NCI-H774 (cell line): ENCODE measurements at places on chromosomes 2 and 18.
A peak's percentile ranks its signal among the peaks of the same experiment; 100 is the strongest.

DNA sequence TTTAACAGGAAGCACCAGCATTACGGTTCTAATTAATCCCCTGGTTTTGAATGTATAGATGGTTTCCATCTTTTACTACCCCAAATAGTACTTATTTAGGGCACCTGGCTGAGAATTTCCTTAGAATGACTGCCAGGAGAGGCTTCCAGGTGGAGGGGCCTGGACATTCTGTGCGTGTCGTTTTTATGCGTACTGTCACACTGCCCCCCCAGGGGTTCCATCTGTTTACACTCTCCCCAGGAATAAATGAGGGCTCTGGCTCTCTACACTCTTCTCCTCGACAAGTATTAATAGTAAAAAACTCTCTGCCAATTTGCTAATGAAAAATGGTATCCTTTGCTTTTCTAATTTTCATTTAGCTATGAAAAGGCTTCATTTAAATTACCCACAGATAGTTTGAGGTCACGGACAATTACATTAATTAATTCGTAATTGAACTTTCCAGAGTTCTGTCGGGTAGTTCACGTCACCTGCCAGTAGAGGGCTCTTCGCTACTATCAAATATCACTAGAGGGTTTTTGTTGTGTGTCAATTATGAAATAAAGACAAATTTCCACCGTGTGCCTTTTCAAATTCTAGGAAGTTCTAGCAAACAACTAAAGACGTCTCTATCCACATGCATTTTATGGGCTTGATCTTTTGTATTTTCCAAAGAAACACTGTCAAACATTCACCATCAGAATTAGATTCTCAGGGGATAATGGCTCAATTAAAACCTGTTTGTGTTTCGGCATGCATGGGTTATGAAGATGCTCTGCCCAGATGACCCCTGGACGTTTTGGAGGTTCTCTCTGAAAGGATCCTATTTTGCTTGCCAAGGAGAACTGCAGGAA is 88.8 kb upstream of the ASB18 start:
- peak; percentile 34 for DNase-seq

- peak; percentile 46 for DNase-seq
Observed at GRCh38 chr2:206836722-206837121, 71.3 kb downstream of the FASTKD2 start.

- DNase-seq: no peak
Observed at GRCh38 chr18:69358212-69358895, 42.3 kb upstream of the DOK6 start.

- DNase-seq: peak; percentile 68
Observed at GRCh38 chr2:226802573-226802972, 3.0 kb upstream of the IRS1 start.

- DNase-seq: no peak
Observed at GRCh38 chr2:239158641-239159475, 242.0 kb downstream of the HDAC4 start.

- no peak for DNase-seq
Observed at GRCh38 chr2:132448771-132449170, 32.2 kb downstream of the GPR39 start.

DNA sequence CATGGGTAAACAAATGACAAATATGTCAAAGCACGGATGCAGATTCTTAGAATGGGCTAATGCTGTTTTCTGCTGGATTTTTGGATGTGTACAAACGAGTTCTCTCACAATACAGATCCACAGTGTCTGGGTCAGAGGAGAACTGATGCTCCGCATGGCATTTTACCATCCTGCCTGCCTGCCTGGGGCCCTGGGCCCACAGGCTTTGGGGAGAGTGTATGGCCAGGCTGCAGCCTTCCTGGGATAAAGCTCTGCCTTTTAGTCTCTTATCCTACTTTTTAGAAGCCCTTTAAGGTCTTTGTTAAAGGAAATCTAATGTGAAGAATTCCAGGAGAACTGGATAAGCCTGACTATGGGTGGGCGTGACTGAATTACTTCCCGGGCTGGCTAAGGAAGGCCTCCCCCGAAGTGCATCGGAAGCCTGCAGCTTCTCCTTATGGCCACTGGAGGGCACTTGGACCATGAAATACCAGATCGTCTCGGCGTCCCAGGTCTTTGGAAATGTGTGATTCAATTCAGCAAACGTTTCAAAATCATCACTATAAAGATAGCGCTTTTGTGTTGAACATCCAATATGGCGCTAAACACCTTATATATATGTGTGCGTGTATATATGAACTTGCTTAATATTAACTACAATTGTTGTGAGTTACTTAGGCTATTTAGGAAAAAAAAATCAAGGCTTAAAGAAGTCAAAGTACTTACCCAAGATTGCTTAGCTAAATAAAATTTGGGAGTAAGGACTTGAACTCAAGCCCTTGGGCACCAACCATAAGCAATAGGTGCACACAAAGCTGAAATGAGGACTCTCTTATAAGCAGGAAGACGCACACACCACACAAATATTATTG is 15.2 kb upstream of the DNPEP start:
- peak; percentile 56 for DNase-seq

DNA sequence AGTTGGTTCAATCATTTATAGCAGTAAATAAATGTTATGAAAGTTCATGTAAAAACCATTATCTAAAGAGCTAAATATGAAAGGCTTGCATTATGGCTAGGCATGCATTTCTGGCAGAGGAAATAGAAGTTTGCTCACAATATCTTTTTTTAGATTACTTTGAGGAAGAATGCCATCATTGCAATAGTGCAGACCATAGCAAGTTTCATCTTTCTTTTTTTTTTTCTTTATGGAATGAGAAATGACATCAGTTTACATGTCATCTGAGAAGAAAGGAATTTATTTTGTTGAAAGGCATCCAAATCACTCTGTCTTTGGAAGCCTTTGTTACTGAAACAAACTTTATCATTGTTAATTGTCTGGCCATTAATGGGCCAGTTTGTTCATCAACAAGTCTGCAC is 74.5 kb upstream of the NCKAP5 start:
- DNase-seq: no peak

GRCh38 chr2:39431592-39432316 is 5.3 kb downstream of the MAP4K3 start:
- DNase-seq: no peak

GRCh38 chr2:238106339-238106697 is 6.2 kb downstream of the ESPNL start:
- no peak for DNase-seq

GRCh38 chr2:216391401-216391800 is 19.1 kb upstream of the MARCHF4 start:
- DNase-seq: no peak

GRCh38 chr2:8676921-8677645 is 4.8 kb upstream of the ID2 start:
- peak; percentile 62 for DNase-seq

DNA sequence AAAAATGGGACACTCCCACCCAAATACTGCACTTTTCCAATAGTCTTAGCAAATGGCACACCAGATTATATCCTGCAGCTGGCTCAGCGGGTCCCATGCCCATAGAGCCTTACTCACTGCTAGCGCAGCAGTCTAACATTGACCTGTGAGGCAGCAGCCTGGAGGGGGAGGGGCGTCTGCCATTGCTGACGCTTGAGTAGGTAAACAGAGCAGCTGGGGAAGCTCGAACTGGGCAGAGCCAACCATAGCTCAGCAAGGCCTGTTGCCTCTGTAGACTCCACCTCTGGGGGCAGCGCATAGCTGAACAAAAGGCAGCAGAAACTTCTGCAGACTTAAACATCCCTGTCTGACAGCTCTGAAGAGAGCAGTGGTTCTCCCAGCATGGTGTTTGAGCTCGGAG is 110.4 kb downstream of the CTIF start:
- peak; percentile 61 for DNase-seq

DNA sequence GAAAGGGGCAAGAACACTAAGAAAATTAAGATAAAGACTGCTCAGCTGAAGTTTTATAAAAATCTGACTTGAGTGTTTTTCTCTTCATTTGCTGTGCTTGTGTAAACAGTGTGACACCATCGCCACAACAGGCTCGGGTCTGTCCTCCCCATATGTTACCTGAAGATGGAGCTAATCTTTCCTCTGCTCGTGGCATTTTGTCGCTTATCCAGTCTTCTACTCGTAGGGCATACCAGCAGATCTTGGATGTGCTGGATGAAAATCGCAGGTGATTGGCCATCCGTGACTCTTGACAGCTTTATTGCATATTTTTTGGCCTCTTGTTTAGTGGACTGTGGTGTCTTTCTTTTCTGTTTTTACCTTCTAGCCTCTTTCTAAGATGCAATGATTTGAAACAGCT is 22.1 kb downstream of the MFF start:
- no peak for DNase-seq

DNA sequence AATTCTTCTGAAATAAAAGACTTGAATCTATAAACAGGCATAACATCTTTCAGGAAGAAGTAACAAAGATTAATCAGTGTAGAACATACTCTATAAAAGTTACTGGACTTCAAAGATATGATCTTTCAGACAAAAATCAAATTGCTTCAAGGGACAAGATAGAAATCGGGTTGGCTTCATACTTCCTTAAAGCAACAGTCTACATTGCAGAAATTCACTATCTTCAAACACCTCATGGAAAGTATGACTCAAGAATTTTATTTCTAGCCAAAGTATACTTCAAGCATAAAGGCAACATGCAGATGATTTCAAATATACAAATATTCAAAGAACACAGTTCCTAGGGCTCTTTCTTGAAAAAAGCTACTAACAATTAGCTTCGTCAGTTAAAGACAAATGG is 240.7 kb downstream of the SRBD1 start:
- DNase-seq: no peak

DNA sequence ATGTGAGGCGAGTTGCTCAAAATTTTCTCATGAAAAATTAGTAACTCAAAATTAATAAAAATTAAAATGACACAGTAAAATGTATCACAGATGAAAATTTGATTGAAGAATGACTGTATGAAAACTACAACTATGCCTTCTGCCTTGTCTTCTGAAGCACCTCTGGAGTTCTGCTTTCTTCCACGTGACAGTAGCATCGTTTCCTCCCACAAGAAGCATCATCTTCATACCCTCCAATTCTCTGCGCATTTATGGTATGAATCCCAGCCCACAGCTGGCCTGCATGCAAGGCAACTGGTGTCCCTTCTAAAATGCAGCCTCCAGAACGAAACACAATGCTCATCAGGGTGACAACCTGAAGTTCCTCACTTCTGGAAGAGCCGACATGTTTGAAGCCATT is 189.9 kb downstream of the MYO1B start:
- DNase-seq: no peak

DNA sequence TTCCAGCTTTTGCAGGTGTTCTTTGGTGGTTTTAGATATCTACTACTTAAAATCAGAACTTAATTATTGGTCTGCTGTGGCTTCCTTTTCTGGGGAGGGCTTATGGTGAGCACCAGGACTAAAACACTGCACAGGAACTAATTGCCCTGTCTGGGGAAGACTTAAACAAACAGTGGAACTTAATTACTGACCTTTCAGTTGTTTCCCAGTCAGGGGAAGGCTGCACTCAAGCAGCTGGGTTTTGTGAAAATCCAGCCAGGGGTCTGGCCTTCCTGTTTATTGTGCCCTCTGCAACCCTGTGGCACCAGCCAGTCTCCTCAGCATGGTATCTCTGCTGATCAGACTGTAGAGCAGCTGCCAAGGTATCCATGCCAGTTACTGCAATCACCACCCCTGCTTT is 398.2 kb downstream of the ADCYAP1 start:
- peak; percentile 19 for DNase-seq

DNA sequence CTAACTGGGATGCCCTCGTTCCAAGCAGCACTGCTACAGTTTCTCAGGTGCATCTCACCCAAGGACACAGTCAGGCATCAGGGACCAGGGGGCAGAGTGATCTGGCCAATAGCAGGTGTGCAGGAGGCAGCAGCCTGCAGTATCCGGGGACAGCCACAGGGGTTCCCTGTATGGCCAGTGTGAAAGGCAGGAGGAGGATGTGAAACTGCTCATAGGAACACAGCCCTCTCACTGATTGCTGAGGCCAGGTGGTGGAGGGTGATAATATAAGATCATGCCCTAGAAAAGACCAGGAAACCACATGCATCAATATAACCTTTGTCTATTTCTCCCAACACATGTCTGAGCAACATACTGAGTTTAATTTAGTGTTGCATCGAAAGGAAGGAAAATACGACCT is 112.7 kb upstream of the TACR1 start:
- peak; percentile 5 for DNase-seq

- DNase-seq: no peak
Observed at GRCh38 chr2:128252501-128252900, 66.2 kb downstream of the HS6ST1 start.

- no peak for DNase-seq
Observed at GRCh38 chr2:106339132-106339531, 129.1 kb downstream of the RGPD3 start.

GRCh38 chr2:222930862-222931261 is 70.0 kb downstream of the ACSL3 start:
- no peak for DNase-seq

DNA sequence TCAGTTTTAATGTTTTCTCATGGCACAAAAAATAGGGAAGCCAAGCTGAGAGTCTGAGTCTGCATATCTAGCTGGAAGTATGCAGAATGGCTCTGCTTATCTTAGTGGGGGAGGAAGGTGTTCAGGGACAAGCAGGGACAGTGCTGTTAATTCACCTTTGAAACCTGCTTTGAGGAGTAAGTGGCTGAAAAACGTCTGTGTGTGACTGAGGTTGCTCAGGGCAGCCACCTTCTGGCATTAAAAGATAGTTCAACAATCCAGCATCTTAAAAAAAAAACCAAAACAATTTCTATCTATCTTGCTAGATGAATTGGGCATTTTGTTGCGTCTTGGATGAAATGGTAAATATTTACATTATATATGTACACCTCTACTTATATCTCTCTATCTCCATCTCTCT is 2.0 kb upstream of the TRPM8 start:
- DNase-seq: no peak

GRCh38 chr2:158756331-158756730 is 38.8 kb upstream of the DAPL1 start:
- DNase-seq: no peak
